Skin of body (tissue), 3 donors: ENCODE measurements at places on chromosomes 11 and 22.

- no peak for DNase-seq
Measured at GRCh38 chr11:45606514-45607281, 58.7 kb downstream of the CHST1 start.

DNA sequence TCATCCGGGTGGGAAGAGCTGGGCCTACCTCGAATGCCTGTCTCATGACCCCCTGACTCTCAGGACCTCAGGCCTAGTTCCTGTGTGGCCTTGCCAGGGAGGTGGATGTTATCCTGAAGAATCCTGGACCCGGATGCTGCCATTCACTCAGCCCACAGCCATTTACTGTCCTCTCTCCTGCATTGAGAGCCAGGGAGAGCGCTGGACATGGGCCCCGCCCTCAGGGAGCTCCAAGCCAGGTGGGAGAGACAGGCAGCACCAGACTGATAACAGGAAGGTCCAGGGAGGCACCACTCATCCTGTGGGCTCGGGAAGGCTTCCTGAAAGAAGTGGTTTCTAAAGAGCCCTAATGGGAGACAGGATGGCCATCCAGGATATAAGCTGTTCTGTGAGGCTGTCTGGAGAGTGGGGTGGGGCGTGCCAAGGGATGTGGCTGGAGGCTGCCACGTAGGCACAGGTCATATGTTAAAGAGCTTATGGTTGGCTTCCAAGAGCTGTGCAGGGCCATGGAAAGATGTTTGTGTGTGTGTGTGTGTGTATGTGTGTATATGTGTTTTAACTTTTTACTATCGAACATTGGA lies 8.6 kb downstream of the SERPINH1 start:
- no peak for DNase-seq

DNA sequence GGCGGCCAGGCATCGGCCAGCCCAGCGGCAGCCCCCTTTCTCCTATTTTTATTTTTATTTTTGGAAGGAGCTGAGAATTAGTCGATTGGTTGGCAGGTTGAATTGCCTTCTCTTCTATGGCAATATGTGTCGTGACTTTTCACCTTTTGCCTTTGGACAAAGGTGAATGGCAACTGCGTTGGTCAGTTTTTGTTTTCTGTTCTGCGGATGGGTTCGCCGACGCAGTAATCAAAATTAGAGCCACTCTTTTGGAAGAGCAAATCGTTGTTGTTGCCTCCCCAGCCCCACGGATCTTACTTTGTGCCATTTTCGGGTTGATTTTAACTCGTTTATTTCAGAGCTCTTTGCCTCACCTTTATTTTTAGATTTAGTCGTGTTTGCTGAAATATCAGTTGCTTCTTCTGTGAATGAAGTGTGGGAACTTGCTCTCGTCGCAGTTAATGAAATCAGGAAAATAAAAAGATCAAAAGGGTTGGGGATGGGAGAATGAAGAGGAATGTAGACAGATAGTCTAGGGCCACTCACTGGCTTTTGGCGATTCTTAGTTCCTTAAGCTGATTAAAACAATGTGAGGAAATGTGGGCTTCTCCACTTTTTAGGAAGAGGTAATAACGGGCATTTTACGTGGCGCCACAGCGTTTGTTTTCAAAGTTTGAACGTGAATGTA lies 1.6 kb downstream of the CECR2 start:
- no peak for DNase-seq

DNA sequence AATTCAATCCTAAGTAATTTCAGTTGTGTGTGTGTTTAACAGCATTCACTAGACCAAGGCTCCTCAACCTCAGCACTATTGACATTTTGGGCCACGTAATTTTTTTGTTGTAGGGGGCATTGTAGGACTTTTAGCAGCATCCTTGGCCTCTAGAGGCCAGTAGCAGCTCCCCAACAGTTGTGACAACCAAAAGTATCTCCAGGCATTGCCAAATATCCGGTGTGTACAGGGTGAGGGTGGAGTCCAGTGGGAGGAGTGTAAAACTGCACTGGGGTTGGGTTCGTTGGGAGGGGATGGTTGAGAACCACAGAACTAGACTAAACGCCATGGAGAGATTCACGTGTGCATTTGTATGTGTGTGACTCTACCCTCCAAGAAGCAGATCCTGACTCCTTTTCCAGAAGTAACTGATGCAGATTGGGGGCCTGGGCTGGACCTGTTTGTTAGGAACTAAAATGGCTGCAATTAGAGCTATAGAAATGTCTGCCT lies 5.9 kb upstream of the PHF21A start:
- DNase-seq: no peak

- no peak for DNase-seq
Measured at GRCh38 chr11:75603791-75604736, 42.0 kb downstream of the SERPINH1 start.
